Sigmoid colon (tissue), 7 donors: ENCODE measurements at places on chromosomes 12 and 14.

DNA sequence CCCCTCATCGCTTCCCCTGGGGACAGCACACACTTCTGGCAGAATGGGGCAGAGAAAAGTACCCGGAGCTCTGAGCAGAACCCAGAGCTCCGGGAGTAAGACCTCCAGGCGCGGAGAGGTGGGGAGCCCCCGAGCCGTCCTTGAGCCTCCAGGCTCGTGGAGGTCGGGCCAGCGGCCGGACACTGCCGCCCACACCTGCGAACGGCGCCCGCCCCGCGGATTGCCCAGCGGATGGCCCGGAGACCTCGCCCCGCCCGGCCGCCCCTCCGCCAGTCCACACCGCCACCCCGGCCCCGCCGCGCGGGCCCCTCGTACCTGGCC lies 344 bp downstream of the SPTLC2 start:
- no peak for DNase-seq

- DNase-seq: no peak
Observed at GRCh38 chr12:120978296-120979219, at the start of gene HNF1A. HNF1A (plus strand) TSS chr12:120978543; CDS start chr12:120978769, 226 bp downstream.

DNA sequence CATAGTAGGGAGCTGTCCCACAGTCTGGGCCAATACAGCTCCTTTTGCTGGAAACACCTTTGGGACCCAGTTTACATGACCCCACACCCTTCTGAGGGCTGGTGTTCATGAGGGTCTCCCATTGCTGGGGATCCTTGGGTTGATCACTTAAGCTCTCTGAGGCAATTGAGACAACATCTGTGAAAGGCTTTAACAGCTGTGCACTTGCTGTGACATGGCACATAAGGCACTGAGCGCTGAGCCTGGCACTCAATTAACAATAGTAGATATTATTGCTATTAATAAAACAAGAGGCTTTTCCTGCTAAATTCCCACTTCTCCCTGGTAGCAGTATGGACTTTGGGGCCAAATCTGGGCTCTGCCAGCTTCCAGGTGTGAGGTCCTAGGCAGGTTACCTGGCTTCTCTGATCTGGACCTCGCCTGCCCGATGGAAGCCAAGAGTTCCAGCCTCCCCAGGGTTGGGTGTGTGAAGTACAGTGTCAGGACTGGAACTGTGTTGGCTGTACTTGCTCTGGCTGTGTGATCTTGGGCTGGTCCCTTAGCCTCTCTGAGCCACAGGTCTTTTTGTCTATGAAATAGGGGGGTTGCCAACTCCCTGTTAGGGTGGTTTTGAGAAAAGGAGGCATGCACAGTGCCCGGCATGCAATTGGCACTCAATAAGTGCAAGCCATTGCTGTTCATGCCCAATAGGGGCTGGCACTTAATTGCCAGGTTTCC lies 3.1 kb downstream of the SH2B3 start:
- DNase-seq: no peak

GRCh38 chr12:12180575-12180974 lies 86.3 kb downstream of the LRP6 start:
- DNase-seq: no peak

DNA sequence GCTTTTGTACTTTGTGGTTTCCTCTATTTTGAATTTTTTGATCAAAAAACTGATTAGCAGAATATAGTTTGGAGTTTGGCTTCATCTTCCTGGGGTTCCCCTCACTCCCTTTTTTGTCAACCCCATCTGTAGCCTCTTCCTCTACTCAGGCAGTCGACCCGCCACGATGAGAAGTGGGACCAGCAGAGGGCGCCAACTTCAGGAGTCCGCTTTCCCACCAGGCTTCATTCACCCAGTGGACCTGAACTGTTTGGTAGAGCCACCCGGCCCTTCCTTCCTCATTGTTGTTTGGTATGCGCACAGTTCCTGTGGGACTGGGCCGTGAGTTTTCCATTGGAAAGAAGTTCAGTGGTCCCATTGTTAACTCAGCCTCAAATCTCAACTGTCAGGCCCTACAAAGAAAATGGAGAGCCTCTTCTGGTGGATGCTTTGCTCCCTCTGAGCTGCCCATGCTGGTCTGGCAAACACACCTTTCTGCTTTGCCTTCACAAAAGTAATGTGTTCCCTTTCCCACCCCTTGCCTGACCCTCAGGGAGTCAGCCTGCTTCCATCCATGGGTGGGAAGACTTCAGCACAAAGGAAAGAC lies 21.7 kb downstream of the TMBIM6 start:
- DNase-seq: peak; percentile 80

GRCh38 chr12:42812871-42813270 lies 223.3 kb upstream of the PRICKLE1 start:
- DNase-seq: no peak
